ENCODE measurements at places on chromosomes 11 and 22.

- H3K4me1 ChIP-seq = peaks cover 47% of the 10 kb centered on the region
- no peaks in the 10 kb centered on the region for H3K27me3 ChIP-seq
These were observed 4.7 kb downstream of the FEN1 start for GRCh38 chr11:61797263-61797944.

GRCh38 chr22:50169774-50170341 is 673 bp upstream of the PANX2 start:
- H3K27me3 ChIP-seq = peaks cover 39% of the 10 kb centered on the region
- peaks cover 6% of the 10 kb centered on the region for H3K4me1 ChIP-seq
- peak overlapping the region; percentile 59 for H3K4me3 ChIP-seq
- H3K36me3 ChIP-seq = peaks cover 4% of the 10 kb centered on the region

DNA sequence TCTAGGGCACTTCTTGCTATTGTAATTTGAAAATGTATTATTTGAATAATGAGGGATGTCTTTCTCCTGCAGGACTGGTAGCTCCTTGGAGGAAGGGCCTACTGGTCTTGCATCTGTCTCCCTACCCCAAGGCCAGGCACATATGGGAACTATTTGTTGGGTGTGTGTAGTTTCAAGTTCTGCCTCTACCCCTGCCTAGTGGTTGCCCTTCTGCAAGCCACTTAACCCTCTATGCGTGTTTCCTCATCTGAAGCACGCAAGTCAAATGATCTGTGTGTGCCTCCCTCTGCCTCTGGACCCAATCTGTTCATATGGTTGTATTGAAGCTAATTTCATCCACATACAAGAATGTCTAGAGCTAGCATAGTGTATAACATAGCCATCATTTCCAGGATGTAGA is 67.0 kb downstream of the WNT11 start:
- no peak overlapping the region for H3K27ac ChIP-seq
- no peak for DNase-seq
- no peaks in the 10 kb centered on the region for H3K27me3 ChIP-seq
- no peak overlapping the region for H3K4me3 ChIP-seq
- H3K4me1 ChIP-seq = no peaks in the 10 kb centered on the region

DNA sequence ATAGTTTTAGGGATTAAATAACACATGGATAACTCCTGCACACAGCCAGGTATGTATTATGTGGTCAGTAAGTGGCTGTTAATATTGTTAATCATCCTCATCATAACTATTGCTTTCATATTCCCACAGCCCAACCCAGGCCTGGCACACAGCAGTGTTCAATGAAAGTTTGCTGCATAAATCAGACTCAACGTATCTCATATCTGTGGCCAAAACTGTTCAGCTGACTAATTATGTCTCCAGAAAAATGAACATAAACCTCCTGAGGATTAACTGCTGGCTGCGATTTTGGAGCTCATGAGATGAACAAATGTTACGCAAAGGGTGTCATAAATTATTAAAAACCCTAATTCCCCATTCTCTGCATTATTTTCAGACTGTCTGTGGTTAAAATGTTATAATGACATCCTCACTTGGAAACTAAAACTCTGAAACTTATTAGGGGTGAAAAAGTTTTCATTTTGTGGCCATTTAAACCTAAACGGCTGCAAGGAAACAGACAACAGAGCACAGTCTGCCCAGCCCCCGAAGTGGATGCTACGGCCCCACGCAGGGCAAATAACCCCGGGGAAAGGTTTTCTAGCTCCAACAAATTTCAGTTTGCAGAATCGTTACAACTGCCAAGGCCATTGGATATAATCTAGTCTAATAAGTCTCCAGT is 17.3 kb downstream of the ABCC8 start:
- no peak overlapping the region for H3K4me3 ChIP-seq
- peaks cover 11% of the 10 kb centered on the region for H3K27me3 ChIP-seq
- H3K27ac ChIP-seq = no peak overlapping the region
- H3K36me3 ChIP-seq = no peaks in the 10 kb centered on the region
- no peak for DNase-seq

- no peak overlapping the region for H3K27ac ChIP-seq
- no peak for DNase-seq
- no peaks in the 10 kb centered on the region for H3K27me3 ChIP-seq
These were observed 118.5 kb downstream of the KCNQ1OT1 start for GRCh38 chr11:2581151-2581930.

GRCh38 chr22:42344361-42344905 is 74.0 kb upstream of the TCF20 start:
- DNase-seq = no peak
- no peaks in the 10 kb centered on the region for H3K4me1 ChIP-seq
- H3K27me3 ChIP-seq = no peaks in the 10 kb centered on the region

DNA sequence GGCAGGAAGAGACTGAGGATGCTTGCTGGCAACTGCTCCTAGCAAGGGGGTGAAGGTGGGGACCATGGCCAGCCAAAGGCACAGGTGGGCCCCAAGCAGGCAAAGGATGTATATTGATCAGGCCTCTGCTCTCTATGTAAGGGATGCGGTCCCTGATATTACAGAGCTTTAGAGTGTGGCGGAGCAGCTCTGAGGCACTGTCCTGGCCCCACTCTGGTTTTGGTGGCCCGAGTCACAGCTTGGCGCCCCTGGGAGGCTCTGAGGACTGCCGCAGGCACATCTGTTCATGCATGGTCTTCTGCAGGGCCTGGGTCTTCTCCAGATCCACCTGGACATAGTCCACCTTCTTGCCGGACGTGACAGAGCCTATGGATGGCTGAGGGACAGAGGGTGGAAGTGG is 45.5 kb downstream of the GAB4 start:
- no peak overlapping the region for H3K27ac ChIP-seq
- DNase-seq = no peak
- H3K4me1 ChIP-seq = no peaks in the 10 kb centered on the region
- H3K27me3 ChIP-seq = no peaks in the 10 kb centered on the region
- no peaks in the 10 kb centered on the region for H3K36me3 ChIP-seq

DNA sequence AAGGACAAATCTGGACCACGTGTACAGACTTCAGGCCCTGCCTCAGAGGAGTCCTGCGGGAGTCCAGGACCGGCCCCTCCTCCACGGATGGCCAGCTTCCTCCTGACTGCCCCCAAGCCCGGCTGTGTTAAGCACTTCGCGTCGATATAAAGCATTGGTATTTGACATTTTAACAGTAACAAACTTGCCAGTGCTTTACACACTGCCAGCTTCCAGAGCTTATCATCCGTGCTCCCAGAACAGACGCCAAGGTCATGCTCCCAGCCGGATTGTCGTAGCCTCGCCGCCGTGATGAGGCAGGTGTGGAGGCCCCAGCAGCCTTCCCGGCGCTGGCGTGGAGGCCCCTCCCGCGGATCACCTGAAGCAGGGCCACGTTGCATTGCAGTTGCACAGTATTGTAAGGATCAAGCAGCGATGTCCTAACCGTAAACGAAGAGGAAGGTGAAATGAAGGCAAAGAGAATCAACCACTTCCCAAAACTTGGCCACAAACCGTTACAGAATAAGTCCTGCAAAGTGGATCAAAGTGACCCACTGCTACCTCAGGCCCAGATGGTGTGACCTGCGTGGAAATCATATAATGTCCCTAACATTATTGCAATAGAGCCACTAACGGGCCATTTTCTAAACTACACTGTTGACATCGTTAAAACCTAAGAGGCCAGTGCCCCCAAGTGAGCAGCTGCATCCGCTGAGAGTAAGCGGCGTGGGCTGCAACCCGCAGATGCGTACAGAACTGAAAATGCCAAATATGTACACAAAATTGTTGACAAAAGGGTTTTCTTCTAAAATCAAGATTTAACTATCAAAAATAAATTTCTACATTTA is 51.6 kb downstream of the CERK start:
- peaks cover 10% of the 10 kb centered on the region for H3K4me1 ChIP-seq
- H3K27me3 ChIP-seq = no peaks in the 10 kb centered on the region
- no peak for DNase-seq

- H3K27me3 ChIP-seq = no peaks in the 10 kb centered on the region
- no peaks in the 10 kb centered on the region for H3K36me3 ChIP-seq
- H3K4me3 ChIP-seq = no peak overlapping the region
These were observed 3.4 kb downstream of the KIAA0930 start for GRCh38 chr22:45237065-45237990.

DNA sequence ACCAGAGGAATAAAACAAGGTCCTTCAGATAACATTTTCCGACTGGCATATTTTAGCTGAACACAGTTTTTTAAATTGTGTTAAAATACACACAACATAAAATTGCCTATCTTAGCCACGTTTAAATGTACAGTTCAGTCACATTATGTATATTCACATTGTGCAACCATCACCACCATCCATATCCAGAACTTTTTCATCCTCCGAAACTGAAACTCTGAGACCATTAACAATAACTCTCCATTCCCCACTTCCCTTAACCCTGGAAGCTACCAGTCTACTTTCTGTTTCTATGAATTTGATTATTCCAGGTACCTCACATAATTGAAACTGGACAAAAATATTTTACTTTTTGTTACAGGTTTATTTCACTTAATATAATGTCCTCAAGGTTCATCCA is 213.3 kb downstream of the ETS1 start:
- no peak for DNase-seq
- H3K36me3 ChIP-seq = peaks cover 8% of the 10 kb centered on the region
- no peaks in the 10 kb centered on the region for H3K27me3 ChIP-seq
- H3K27ac ChIP-seq = no peak overlapping the region
- H3K4me1 ChIP-seq = peaks cover 37% of the 10 kb centered on the region
- H3K4me3 ChIP-seq = no peak overlapping the region

DNA sequence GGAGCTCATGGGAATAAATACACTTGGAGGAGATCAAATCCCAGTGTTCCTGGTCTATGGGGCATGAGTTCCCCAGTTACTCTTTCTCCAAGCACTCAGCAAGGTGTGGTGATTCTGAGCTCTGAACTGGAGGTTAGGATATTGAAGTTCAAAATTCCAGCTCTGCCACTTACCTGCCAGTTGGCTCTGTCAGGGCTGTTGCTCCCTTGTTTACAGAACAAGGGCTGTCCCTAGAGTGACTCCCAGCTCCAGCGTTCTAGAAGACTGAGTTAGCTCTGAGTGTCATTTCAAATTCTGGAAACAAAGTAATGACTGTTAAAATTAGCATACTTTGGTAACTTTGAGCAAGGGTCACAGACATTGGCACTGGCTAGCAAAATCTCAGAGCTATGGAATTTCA is 69.7 kb upstream of the ZBED5 start:
- H3K4me1 ChIP-seq = peaks cover 18% of the 10 kb centered on the region
- no peak for DNase-seq
- no peak overlapping the region for H3K27ac ChIP-seq
- H3K4me3 ChIP-seq = no peak overlapping the region

DNA sequence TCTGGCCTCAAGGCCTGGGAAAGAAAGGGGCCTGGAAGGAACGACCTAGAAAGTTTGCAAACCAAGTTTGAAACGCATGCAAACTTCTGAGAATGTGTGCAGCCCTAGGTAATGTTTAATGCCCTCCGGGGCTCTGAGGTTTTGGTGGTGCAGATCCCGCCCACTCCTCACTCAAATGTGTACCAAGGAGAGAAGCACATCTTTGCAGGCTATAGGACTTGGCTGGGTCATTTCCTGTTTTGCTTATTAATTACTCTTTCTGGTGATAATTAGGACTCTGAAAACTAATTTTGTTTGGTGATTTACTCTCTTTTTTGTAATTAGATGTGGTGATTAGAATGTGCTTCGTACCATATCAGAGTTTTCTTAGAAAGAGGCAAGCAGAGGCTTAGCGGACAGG is 625.9 kb upstream of the CADM1 start:
- no peak overlapping the region for H3K4me3 ChIP-seq
- no peaks in the 10 kb centered on the region for H3K27me3 ChIP-seq
- H3K27ac ChIP-seq = no peak overlapping the region

- peaks cover 8% of the 10 kb centered on the region for H3K4me1 ChIP-seq
- H3K36me3 ChIP-seq = no peaks in the 10 kb centered on the region
- peaks cover 8% of the 10 kb centered on the region for H3K27me3 ChIP-seq
These were observed 642 bp upstream of the SEPTIN3 start for GRCh38 chr22:41968601-41969000.

DNA sequence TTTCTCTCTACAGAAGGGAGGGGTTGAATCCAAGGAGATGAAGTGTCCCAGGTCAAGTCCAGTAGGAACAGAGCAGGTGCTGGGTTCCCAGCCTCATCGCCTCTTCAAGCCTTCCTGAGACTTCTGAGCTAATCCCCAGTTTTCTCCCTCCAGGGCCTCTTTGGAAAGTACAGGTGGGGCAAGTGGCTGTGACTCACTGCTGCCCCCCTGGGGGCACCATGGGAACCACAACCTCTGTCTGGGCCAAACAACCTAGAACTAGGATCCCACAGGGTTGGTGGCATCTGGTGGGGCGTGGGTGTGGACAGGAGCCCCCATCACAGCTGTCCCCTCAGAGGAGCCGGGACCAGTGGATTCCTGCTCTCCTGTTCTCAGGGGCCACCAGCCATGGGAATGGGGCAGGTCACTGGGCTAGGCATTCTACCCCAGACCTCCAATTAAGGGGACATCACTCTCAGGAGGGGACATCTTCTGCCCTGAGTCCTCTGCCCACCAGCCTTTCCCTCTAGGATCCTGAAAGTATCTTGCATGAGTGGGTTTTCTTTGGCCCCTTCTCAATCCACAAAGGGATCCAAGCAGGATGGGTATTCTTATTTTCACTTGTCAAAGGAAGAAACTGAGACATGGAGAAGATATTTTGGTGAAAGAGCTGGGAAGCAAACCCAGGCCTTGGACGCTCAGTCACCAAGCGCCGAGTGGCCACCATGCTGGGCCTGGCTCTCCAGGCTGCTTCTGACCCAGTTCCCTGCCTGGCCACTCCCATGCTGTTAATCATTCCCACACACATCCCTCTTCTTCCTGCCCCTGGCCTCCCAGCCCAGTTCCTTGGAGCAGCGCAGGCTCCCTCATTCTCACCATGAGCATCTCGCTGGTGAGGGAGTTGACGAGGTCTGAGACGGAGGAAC is 23.8 kb downstream of the LRRC10B start:
- no peak overlapping the region for H3K27ac ChIP-seq
- H3K4me3 ChIP-seq = no peak overlapping the region
- no peaks in the 10 kb centered on the region for H3K36me3 ChIP-seq
- DNase-seq = peak; percentile 45

GRCh38 chr11:47003180-47003877 is 66.8 kb downstream of the CSTPP1 start:
- H3K4me3 ChIP-seq = no peak overlapping the region
- peaks cover 28% of the 10 kb centered on the region for H3K4me1 ChIP-seq
- peak; percentile 30 for DNase-seq

- no peak overlapping the region for H3K4me3 ChIP-seq
- H3K27me3 ChIP-seq = peaks cover 6% of the 10 kb centered on the region
- H3K27ac ChIP-seq = no peak overlapping the region
- H3K4me1 ChIP-seq = peaks cover 9% of the 10 kb centered on the region
- no peak for DNase-seq
- peaks cover under 1% of the 10 kb centered on the region for H3K36me3 ChIP-seq
These were observed 33.5 kb upstream of the TOLLIP start for GRCh38 chr11:1342946-1343345.

DNA sequence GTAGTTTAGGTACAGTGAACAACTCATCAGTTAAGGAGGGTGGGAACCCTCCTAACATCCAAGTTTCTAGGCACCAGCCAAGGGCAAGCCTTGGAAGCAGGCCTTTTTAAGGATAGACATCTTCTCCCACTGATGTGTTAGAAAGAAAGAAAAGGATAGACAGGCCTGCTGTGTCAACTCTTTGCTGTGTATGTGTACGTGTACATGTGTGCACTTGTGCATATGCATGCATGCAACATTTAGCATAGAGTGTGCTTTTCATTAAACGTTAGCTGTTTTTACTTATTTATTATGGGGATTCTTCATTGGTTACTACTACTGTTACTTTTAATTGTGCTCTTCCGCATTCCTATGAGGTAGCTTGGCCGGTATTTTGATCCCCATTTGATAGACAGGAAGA is 36.1 kb downstream of the RNF169 start:
- no peak for DNase-seq
- no peak overlapping the region for H3K27ac ChIP-seq
- H3K4me1 ChIP-seq = peaks cover 22% of the 10 kb centered on the region
- H3K36me3 ChIP-seq = no peaks in the 10 kb centered on the region
- no peaks in the 10 kb centered on the region for H3K27me3 ChIP-seq
